Epithelial cell of proximal tubule (primary cell): ENCODE measurements at places on chromosomes 5 and 9. TPM values are rescaled to one million over a fixed set of nuclear protein-coding genes. Genes with fewer than 3 reads are reported as not detected.

The EGFLAM gene
- 0.17 and 1.2 TPM in 2 replicates for total RNA-seq

The LCN12 gene
- total RNA-seq, result 1.2 TPM in 1 of 2 replicates, not detected in the other

The OTULINL gene
- total RNA-seq, result 1.8 and 4.3 TPM in 2 replicates

The C9orf153 gene
- not detected in 2 replicates for total RNA-seq

The ROPN1L gene
- 1.1 TPM in 1 of 2 replicates, not detected in the other for total RNA-seq

The ASS1 gene
- total RNA-seq, result 6.3 and 9.4 TPM in 2 replicates

The PGM5 gene
- total RNA-seq, result 1.2 TPM in 1 of 2 replicates, not detected in the other

The CBY3 gene
- total RNA-seq, result not detected in 2 replicates

The OR1Q1 gene
- not detected in 2 replicates for total RNA-seq

The ITK gene
- total RNA-seq, result 0.29 TPM in 1 of 2 replicates, not detected in the other

The MUSK gene
- not detected in 2 replicates for total RNA-seq

The RNF224 gene
- total RNA-seq, result not detected in 2 replicates

The TMOD1 gene
- total RNA-seq, result 0.14 and 0.98 TPM in 2 replicates

The HNRNPA0 gene
- total RNA-seq, result 10.4 and 13.3 TPM in 2 replicates

The OTP gene
- not detected in 2 replicates for total RNA-seq

The GABRP gene
- not detected in 2 replicates for total RNA-seq

The BAAT gene
- total RNA-seq, result 0.07 TPM in 1 of 2 replicates, not detected in the other

The KIF3A gene
- total RNA-seq, result 5.4 and 7.6 TPM in 2 replicates

The DPYSL3 gene
- total RNA-seq, result 38.3 and 76.0 TPM in 2 replicates

The GADD45G gene
- total RNA-seq, result not detected in 2 replicates

The PPIC gene
- total RNA-seq, result 24.2 and 25.0 TPM in 2 replicates

The MLANA gene
- not detected in 2 replicates for total RNA-seq
